H1 (cell line): ENCODE measurements at places on chromosomes 16 and 17.

GRCh38 chr17:37818689-37819088 is 73.8 kb upstream of the HNF1B start:
- no peak for DNase-seq

DNA sequence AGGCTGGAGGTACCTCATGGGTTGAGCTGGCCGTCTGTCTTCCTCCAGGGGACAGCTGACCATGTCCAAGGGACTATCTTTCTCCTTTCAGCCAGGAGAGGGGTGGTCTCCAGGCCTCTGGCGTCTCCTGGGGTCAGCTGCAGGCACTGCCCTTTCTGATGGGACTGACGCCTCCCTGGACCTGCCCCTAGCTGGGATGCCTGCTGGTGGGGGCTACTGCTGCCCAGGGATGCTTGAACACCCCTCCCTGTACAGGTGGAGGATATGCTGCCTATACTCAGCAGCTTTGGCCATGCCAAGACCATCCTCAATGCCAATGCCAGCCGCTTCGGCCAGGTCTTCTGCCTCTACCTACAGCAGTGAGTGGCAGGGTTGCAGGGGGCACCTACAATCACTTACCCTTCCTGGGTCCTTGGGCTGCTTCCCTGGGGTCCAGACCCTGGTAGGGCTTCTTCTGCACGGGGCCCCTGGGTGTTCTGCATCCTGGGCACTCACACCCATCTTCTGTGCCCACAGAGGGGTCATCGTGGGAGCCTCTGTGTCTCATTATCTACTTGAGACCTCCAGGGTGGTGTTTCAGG is 4.2 kb downstream of the MYO15B start:
- no peak for DNase-seq

GRCh38 chr16:24013864-24014645 is 178.3 kb downstream of the PRKCB start:
- no peak for DNase-seq

GRCh38 chr17:44197980-44198720 is 1.5 kb downstream of the ATXN7L3 start:
- DNase-seq, result no peak

- DNase-seq, result no peak
These were observed 260.1 kb upstream of the C16orf82 start for GRCh38 chr16:26806657-26807056.

DNA sequence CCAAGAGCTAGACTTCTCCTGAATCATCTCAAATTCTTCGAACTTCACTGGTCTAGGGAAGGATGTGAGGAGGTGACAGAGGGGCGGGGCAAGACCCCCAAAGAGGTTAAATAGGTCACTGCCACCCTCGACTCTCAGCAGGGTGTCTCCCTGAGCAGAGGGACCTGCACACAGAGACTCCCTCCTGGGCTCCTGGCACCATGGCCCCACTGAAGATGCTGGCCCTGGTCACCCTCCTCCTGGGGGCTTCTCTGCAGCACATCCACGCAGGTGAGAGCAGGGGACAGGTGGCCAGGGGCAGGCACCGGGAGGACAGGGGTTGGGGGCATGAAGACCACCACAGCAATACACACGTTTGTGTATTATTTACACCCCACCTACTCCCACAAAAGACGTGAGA is 9.2 kb downstream of the CCL17 start:
- no peak for DNase-seq

- DNase-seq, result peak; percentile 38
These were observed 7.8 kb downstream of the SLC47A2 start for GRCh38 chr17:19708431-19709175.
